H1 (cell line): ENCODE measurements at places on chromosomes 6 and 20.

DNA sequence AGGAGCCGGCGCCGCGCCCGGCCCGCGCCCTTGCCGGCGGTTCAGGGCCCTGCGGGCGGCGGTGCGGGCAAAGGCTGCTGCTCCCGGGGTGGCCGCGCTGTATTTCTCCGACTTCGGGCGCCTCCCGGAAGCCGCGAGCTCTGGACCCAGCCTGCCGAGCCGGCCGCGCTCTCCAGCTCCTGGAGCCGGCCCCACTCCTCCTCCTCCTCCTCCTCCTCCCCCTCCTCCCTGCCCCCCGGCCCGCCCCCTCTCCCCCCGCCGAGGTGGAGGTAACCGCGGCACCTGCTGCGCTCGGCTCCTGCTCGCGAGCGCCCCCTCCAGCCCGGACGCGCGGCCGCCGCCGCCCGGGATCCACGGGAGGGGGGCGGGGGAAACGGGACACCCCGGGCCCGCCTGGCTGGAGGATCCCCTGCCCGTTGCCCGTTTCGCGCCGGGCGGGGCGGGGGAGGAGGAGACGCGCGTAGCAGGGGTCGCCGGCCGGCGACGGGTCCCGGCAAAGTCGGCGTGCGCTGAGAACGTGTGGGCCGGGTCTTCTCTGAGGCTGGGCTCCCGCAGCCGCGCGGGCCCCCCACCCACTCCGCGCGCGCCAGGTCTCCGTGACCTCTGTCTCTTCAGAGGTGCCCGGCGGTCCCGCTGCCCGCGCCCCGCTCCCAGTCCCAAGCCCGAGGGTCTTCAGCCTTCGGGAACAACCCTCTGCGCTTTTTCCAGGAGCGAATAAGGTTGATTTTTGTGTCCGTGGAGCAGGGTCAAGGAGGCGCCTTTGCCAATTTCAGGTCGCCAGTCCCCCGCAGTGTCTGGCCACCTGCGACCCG is at the start of gene SLC22A23:
TSS of gene SLC22A23 (minus strand) at position 153 of the 812 bp plus-strand sequence. CDS start 491 bp downstream, outside the sequence.
- DNase-seq, result peak; percentile 17

DNA sequence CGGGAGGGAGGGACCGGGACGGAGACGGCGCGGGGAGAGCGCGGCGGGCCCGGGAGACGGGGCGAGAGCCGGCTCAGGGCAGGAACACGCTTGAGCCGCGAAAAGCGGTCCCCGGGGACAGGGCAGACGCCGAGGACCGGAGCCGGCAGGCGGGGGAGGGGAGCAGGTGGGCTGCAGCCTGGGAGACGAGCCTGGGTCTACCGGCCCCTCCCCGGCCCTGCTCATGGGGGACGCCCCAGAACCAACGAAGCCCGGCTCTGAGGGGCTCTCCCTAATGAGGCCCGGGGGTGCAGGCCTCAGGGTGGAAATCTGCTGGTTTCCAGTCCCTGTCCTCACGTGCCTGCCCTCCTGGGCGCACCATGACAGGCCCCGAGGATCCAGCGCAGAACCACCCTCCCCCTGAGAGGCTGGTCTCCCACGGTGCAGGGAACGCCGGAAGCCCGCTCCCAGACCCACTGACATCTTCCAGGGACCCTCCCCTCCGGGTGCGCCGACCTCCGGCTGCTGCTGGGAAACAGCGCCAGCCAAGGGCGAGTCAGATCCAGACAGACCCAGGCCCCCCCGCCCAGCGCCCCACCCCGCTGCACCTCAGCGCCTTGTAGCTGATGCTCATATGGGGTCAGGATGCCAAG is 571 bp upstream of the EEF1A2 start:
- no peak for DNase-seq

GRCh38 chr6:28489366-28490204 is 26.0 kb downstream of the GPX6 start:
- DNase-seq, result peak; percentile 82

- no peak for DNase-seq
Observed at GRCh38 chr6:45663251-45664221, 285.8 kb upstream of the SUPT3H start.

DNA sequence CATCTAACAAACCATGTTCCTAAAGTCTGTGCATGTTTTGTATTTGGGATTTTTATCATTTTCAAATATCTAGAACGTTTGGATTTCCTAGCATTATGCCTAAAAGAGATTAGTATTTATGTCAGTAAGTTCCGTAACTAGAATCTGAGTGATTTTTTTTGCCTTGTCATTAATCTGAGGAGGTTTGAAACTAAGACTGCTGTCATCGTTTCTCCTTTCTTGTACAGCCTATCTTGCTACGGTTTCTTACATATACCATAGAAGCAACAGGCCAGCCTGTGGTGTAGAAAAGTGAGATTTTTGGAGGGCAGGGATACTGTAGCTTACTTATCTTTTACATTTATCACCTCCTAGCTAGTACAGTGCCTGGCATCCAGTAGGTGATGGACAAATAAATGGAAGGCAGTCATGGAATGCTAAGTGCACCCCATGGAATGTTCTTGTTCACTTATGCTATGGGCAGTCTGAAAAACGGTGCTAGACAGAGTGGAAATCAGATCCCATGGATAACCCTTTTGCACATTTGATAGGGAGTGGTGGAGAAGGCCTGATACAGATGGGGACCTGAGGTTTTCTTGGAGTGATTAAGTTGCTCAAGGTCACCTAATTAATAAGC is 93.9 kb downstream of the ARID1B start:
- DNase-seq, result no peak

- DNase-seq, result no peak
Observed at GRCh38 chr20:14717134-14717999, 380.0 kb upstream of the FLRT3 start.

GRCh38 chr6:170575250-170575649 is 9.2 kb downstream of the PDCD2 start:
- no peak for DNase-seq

DNA sequence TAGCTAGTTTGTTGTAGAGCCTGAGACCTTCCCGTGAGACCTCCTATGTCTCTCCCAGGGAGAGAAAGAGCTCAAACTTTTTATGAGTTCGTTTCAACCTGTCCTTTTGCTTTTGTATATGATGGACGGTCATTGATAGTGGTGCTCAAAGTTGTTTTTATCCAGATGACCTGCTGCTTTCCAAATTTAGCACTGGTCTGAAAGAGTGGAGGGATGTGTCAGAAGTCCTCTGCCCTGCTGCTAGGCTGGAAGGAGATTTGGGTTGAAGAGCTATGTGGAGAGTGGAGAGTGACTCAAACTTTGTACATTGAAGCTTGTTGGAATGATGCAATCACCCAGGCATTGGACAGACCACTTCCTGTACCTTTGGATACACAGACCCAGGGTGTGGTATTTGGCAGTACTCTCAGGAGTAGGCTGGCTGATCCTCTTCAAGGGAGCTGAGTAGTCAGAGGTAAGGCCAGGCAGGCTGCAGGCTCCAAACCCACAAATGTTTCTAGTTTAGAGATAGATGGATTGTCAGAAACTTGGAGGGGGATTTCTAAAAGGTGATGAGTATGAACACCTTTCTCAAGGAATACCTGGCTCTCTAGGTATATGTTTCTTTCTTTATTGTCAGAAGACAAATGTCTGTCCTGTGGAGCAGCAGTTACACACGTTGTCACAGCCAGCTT is 49.4 kb upstream of the RREB1 start:
- DNase-seq, result no peak

DNA sequence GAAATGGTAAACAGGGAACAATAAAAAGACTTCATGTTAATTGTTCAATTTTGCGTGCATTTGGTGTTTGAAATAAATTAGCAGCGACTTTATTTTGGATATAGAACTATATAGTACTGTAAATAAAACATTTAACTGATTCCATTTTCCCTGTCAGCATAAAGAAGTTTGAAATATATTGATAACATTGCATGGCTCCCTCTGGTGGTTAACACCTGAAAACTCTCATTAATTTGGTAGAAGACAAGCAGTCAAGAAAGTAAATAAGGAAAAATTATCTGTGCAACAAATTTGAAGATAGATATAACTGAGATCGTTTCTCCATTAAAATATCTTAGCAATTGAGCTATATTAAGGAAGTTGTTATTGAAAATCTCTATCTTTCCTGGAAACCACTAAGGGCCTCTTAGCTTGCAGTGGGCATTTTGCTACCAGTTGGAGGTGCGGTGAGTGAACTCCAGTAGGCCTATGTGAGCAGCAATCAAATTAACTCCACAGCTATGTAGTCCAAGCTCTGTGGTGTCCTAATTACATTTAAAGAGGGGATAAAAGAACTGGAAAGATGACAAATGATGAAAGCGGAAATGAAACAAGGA is 435.7 kb upstream of the FKBP1C start:
- DNase-seq, result no peak

DNA sequence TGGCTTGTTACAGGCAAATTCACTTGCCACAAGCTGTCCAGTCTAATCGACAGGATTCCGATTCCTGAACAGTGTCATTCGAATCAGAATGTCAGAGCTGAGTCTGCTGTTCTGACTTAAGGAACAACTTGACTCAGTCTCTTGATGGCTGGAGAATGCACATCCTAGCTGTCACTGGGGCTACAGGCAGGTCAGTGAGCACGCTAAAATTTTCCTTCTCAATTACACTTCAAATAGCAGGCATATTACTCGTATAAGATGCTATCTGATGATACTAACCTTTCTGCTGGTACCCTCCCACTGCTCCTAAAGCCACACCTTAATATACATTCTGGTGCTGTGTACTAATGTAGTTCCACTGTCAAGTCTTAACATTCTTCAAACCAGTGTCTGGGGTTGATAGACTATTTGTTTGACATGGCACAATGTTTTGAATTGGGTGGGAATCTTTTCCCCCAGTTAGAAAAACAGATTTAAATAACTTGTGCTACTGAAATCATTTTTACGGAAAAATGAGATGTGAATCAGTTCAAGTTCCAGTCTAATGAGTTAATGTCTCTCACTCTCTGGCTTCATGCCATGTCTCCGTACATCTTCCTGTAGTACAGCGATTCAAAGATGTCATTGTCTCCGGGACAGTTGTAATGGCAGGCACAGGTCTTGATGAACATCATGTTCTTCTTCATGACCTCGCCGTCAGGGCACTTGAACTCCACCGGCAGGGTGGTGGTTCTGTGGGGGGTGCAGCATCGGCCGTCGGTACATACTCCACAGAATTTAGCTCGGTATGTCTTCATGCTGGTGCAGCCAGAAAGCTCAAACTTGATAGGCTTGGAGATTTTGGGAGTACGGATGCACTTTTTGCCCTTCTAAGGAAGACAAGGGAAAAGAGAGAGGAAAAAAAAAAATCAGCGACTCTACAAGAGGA is 2.2 kb downstream of the CCN2 start:
- no peak for DNase-seq

- DNase-seq, result no peak
Observed at GRCh38 chr20:36997121-36997520, 45.6 kb upstream of the SAMHD1 start.

DNA sequence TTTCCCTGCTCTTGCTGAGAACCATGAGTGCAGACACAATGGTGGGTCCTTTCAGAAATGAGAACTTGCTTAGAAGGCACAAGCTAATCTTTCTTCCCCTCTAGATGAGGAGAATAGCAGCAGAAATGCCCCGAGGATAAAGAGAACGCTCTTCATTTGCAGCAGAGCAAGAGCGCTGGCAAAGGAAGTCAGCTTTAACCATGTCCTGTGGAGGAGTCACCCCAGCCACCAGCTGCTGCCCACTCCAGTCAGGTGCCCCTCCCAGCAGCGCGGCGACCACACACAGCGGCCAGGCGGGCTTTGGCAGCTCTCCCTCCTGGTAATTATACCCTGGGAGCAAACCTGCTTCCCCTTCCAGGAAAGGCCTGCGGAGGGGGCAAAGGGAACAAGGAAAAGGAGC is 42.4 kb upstream of the EMILIN3 start:
- no peak for DNase-seq

GRCh38 chr20:50735813-50736212 is 4.4 kb downstream of the PARD6B start:
- no peak for DNase-seq

GRCh38 chr20:1656844-1657243 is 735 bp downstream of the SIRPG start:
- DNase-seq, result no peak

DNA sequence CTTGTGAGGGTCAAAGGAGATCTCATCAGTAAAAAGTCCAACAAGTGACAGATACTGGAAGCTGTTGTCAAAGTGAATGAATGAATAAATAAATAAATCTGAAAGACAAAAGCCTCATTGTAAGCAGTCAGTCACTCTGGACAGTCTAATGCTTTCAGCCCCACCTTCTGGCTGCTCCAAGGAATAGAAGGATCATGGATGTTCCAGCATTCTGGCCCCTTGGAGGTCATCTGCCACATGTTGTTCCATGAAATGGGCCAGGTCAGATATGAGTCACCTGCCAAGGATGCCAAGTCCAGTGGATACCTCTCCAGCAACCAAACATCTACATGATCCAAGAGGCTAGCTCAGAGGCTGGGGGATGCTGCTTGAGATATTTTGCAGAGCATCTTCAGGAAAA is 185.6 kb downstream of the BMP7 start:
- DNase-seq, result no peak

DNA sequence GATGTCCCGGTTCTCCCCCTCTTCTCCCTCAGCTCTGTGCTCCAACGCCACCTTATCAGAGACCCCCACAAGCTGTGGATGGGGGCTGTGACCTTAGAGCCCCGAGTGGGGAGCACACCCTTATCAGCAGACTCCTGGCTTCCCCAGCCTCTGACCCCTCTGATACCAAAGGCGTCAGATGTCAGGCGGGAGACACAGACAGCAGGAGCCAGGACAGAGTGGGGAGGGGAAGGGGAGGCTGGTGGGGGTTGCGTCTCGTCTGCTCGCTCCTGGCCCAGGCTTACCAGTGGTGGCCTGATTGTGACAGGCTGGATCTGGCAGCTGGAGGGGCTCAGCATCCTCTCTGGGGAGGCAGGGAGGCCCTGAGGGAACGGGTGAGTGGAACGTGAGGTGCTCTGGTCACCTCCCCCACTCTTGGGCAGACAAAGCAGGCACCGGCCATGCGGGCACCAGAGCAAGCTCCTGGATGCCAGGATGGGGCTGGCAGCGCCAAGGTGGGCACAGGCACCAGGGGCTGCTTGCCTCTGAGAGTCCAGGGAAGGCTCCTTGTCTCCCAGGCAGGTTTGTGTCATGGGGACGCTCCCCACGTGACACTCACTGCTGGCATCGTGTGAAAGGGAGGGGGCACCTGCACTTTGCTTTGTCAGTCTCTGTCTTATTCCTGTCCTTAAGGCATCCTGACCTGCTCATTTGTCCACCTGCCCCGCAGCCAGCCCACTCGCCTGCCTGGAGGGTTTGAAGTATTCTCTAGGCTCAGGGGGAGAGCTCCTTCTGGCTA is 27.8 kb upstream of the GATA5 start:
- DNase-seq, result no peak

- no peak for DNase-seq
Observed at GRCh38 chr6:63249875-63250482, 38.7 kb downstream of the FKBP1C start.

GRCh38 chr20:61125076-61125475 is 127.0 kb upstream of the CDH4 start:
- no peak for DNase-seq

GRCh38 chr6:139443231-139444112 is 69.0 kb upstream of the CITED2 start:
- no peak for DNase-seq

GRCh38 chr20:31674895-31675827 is 37.4 kb downstream of the COX4I2 start:
- no peak for DNase-seq

- no peak for DNase-seq
Observed at GRCh38 chr6:49003348-49003747, 459.7 kb downstream of the MMUT start.

GRCh38 chr20:58573257-58573656 is 58.1 kb upstream of the APCDD1L start:
- DNase-seq, result no peak

- no peak for DNase-seq
Observed at GRCh38 chr6:3970097-3970496, 108.8 kb downstream of the FAM217A start.

GRCh38 chr6:36642913-36643817 is 35.3 kb upstream of the CDKN1A start:
- DNase-seq, result no peak
